ENCODE measurements at places on chromosomes 12 and 14. TPM values are rescaled to one million over a fixed set of nuclear protein-coding genes. Genes with fewer than 3 reads are reported as not detected.
A peak's percentile ranks its signal among the peaks of the same experiment; 100 is the strongest.

DNA sequence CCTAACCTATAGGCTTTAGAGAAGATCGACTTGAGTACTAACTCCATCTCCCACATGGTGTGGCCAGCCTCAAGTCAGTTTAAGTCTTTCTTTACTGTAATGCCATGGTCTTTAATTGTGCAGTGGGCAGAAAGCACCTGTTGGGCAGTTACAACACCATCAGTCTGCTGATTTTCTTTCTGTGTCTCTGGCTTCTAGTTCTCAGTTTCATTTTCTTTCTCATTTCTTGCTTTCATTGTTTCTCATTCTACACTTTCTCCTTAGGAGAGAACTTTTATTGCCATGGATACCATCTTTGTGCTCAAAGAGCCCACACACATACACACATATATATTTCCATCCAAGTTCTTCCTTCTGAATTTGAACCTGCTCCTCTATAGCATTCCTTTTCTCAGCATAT is 96.1 kb upstream of the SLC16A7 start:
- ATAC-seq = peak; percentile 73

DNA sequence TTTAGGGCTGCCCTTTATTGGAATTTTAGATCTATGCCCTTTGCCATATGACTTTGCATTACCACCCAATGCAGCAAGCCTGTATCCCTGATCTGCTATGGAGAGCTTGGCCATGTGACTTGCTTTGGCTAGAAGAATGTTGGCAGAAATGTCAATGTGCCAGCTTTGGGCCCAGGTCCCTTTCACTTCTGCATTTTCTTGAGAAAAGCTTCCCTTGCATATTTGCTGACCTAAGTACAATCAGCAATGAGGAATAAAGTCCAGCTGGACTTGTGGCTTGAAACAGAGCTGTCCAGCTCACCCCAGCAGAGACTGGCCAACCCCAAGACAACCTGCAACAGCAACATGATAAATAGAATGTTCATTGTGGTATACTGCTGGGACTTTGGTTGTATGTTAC is 135.9 kb downstream of the PAH start:
- no peak for ATAC-seq

DNA sequence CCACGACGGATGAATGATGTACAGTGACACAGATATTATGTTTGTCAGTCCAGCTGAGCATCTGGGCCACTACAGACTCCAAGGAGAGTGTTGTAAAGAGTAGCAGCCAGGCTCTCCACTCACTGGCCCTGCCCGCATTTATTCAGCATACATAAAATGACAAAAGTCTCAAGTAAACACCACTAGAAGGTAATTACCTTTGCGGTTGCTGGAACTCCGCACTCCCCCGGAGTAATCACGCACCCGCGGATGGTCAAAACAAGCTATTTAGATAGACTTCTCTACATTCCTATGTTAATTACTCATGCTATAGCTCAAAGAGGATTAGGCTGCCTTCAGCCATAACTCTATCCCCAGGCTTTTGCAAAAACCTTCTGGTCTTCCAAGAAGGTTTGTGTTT is 18.8 kb upstream of the STRAP start:
- ATAC-seq = no peak

- ATAC-seq = no peak
Observed at GRCh38 chr12:88360343-88360742, 218.2 kb downstream of the TMTC3 start.

GRCh38 chr12:40312982-40313576 is 88.3 kb downstream of the LRRK2 start:
- ATAC-seq = no peak

Gene ERP29
- total RNA-seq = 93.0 TPM

Gene RNASE12
- total RNA-seq = not detected
